ENCODE measurements at places on chromosomes 13 and 19. TPM values are rescaled to one million over a fixed set of nuclear protein-coding genes. Genes with fewer than 3 reads are reported as not detected.

DNA sequence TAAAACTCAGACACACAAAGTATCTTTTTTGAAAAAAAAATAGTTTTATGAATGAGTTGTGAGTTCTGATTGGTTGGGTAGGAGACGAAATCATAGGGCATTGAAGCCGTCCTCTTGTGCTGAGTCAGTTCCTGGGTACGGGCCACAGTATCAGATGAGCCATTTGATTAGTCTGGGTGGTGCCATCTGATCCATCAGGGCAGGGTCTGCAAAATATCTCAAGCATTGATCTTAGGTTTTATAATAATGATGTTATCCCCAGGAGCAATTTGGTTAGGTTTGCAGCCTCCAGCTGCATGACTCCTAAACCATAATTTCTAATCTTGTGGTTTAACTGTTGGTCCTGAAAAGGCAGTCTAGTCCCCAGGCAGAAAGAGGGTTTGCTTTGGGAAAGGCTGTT is 1310.6 kb downstream of the SLITRK1 start:
- no peak for DNase-seq

GRCh38 chr13:94703271-94703670 is 9.1 kb downstream of the SOX21 start:
- DNase-seq: no peak

GRCh38 chr13:36146511-36147269 is 15.5 kb upstream of the DCLK1 start:
- DNase-seq: no peak

- DNase-seq: no peak
Observed at GRCh38 chr19:3113100-3114017, 19.2 kb downstream of the GNA11 start.

GRCh38 chr13:71149046-71149445 is 718.0 kb downstream of the DACH1 start:
- DNase-seq: no peak

GRCh38 chr19:6736169-6736916 is 1.0 kb downstream of the GPR108 start:
- peak; percentile 88 for DNase-seq

ZNF562 gene
- 31.6 TPM for total RNA-seq

GRCh38 chr13:70183041-70183440 is 74.8 kb upstream of the KLHL1 start:
- DNase-seq: no peak

MUC16 gene
- total RNA-seq: 0.41 TPM

- DNase-seq: no peak
Observed at GRCh38 chr19:54728167-54728566, 3.9 kb downstream of the KIR3DL3 start.

ZNF99 gene
- 0.09 TPM for total RNA-seq

GRCh38 chr19:29872224-29872731 is 60.5 kb downstream of the CCNE1 start:
- DNase-seq: peak; percentile 62

MYPOP gene
- 7.9 TPM for total RNA-seq

DNA sequence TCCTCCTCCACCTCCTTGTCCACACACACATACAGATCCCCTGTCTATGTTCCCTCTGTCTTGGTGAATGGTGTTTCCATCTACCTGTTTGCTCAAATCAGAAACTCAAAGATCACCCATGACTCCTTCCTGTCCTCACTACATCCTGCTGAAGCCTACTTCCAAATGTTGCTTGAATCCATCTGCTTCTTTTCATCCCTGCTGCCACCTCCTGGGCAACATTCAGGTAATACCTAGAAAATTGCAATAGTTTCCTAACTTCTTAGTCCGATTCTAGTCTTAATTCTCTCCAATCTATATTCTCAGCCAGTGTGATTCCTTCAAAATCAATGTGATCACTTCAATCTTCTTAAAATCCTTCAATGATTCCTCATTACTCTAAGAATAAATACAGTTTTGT is 155.5 kb upstream of the STARD13 start:
- DNase-seq: no peak

DNA sequence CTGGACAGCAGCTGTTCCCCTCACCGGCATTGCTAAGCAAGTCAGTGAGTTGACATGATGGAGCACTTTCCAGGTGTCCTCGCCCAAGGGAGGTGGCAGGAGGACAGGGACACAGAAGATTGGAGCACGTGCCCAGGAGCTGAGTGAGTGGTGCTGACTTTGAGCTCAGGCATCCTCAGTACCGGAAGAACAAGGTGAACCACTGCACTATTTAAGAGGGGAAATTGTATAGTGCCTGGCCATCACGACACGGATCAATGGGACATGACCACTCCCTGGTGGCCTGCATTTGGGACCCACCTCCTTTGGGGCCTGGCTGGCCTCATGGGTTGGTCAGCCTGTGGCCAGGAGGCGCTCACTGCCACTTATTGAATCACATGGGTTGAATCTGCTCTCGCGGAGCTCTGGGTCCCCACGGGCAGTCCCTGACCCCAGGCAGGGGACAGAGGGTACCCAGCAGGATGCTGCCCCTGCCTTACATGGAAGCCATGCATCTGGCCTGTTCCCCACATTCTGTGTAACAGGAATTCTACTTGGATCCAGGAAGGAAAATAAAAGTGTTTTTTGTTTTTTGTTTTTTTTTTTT is 206.9 kb upstream of the ZNF536 start:
- DNase-seq: no peak

DNA sequence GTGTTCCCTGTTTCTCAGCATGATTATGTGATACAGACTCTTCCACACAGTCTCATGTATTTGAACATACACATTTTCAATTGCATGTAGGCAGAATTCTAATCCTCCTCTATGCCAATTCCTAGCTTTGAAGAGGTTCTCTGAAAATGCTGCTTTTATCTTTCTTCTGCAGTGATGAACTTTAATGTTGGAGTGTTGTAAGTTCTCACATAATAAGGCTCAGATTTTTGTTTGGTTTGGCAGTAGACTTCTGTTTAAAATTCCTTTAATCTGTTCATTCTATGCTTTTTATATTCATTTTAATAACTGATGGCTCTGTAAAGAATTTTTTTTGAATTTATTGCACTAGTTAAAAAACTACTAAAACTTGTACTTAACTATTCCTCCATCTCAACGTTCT is 225.8 kb downstream of the GGACT start:
- DNase-seq: no peak

DNA sequence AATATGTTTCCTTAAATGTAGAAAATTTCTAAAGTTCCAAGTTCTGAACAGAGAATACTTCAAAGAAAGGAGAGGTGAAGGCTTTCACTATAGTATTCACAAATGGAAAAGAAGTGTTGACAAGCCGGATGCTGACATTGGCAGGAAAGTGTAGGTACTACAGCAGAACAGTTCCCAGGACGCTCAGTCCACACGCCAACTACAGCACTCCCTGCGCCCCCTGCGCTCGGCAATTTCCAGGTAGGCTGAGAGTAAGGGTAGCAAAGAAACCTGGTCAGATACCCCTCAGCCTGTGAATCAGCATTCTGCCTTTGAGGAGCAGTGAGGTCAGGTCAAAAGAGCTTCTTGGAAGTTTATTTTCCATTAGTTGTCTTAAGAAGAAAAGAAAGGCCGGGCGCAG is 115.3 kb downstream of the NALCN start:
- no peak for DNase-seq

DNA sequence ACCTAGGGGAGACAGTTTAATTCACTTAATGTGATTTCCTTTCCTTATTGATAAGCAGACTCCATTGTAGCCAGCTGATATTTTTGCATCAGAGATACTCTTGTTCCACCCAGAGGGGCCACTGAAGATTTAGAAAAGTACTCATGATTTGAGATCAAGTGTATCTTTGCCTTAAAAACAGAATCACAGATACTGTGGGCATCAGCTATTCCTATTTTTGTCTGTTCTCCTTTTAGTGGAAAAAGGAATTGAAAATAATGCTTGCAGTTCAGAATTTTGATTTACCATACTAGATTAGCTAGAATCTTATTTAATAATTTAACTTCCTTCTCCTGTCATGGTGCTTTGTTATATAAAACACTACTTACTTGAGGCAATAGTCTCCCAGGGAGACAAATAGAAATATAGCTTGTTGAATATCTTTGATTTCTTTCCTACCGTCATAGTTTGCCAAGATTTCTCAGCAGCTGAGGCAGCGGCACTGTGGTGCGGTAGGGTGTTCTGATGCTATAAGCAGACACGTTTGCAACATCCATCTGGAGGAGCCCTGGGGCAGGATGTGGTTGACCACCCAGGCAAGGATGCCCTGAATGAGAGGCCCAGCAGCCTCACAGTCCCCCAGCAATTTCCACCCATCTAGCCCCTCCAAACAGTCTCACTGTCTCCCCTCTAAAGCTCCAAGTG is 47.0 kb upstream of the RAP2A start:
- peak; percentile 72 for DNase-seq

DNA sequence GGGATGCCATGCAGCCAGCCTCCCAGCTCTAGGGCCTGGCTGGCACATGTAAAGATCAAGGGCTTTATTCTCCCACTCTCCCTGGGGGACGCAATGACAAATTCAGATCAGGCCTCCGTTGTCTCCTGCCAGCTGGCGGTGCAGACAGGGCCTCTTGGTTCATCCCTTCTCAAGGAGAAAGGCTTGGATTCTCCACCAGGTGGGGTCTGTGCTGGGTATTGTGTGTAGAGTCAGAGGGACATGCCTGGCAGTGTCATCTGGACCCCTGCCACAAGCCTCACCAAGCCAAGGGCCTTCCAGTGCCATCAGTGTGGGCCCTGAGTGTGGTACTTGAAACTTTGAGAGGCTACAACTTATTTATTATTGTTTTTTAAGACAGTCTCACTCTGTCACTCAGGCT is 8.4 kb upstream of the PTPRS start:
- DNase-seq: no peak

DNA sequence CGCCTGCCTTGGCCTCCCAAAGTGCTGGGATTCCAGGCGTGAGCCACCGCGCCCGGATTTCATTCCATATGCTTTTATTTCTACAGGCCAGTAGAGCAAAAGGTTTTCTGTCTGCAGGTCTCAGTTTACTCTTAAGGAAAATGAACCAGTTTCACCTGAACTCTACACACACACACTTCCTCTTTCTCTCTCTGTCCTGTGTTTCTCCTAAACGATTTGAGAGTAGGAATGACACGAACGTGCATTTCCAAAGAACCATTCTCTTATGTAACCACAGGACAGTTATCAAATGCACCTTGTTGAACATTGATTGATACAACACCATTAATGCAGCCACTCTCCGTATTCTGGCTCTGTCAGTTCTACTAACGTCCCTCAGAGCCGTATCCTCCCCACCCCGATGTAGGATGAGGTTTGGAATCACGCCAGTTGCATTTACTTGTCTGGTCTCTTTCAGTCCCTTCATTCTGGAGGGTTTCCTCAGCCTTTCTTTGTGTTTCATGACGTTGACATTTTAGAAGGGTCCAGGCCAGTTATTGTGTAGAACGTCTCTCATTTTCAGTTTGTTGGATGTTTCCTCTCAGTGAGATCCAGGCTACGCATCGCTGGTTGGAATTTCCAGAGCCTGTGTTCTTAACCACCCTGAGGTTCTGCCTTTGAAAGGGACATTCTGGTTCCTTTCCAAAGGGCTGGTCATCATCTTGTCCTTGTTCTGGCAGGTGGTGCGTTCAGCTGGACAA is 36.0 kb downstream of the BICRA start:
- no peak for DNase-seq

DNA sequence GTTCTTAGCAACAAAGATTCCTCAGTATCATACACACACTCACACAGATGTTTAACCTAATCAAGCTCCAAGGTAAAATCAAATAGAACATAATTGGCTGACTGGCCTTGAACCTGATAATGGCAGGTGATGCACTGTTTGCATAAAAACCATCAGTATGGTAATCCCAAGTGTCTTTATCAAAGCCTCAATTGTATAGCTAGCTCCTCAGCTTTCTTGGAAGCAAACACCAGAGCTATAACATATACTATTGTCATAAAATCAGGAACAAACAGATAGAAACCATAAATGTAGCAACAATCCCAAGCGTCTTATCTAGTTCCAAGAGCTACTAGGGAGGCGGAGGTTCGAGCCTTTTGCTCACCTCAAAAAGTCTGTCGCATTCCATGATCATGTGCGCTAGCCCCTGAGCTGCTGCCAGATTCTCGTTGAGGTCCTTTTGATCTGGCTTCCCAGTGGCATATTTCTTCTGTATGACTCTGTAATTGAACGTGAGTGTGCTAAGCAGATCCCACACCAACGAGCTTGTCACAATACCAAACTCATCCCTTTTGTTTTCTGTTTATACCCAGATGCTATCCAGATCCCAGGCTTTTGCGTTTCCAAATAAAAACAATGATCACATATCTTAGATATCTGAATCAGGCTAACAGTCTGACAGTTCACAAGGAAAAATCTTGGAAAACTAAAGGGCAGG is 95.3 kb downstream of the KL start:
- no peak for DNase-seq

LGI4 gene
- total RNA-seq: 6.7 TPM

PSG11 gene
- total RNA-seq: not detected

C1QTNF9 gene
- total RNA-seq: not detected

DNA sequence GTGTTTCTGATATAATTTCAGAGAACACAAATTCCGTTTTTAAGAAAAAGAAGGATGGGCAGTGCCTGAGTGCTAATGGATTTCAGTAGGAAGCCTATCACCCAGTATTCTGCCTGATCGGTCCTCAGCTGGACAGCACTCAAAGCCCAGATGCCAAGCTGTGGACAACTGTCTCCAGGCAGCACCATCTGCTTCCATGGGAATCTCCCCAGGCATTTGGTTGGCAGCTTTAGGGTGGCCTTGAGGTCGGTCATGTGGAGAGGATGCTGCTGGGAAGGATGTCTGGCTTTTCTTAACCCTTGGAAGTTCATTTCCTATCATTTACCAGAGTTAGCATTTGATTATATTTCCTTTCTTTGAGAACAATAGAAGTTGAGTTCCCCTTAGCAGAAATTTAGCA is 311.7 kb downstream of the TBC1D4 start:
- no peak for DNase-seq

GRCh38 chr19:6423499-6424194 is 964 bp downstream of the KHSRP start:
- DNase-seq: no peak

- DNase-seq: no peak
Observed at GRCh38 chr19:38145623-38146022, 78.4 kb downstream of the DPF1 start.

DHDH gene
- total RNA-seq: 3.0 TPM

- DNase-seq: peak; percentile 63
Observed at GRCh38 chr19:12953799-12954611, 3.0 kb downstream of the GADD45GIP1 start.

- DNase-seq: no peak
Observed at GRCh38 chr19:33763633-33764371, 32.9 kb upstream of the KCTD15 start.

DNA sequence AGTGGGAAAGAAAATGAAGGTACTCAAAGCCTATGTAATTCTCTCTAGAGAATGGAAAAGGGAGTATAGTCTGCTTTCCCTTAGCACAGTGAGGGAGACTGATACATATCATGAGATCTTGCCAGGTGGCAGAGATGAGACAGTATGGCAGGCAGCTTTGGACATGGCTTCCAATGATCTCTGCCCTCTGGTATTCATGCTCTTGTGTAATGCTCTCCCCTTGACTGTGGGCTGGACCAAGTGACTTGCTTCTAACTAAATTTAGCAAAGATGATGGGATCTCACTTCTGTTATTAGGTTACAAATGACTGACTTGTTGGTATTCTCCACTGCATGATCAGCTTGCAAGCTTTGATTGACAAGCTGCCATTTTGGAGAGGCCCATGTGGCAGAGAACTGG is 10.2 kb downstream of the ZNF132 start:
- DNase-seq: no peak
